ENCODE measurements at places on chromosomes 6 and 20.
A peak's percentile ranks its signal among the peaks of the same experiment; 100 is the strongest.

- DNase-seq = no peak
These were observed 511.7 kb upstream of the NOX3 start for GRCh38 chr6:155967322-155967721.

DNA sequence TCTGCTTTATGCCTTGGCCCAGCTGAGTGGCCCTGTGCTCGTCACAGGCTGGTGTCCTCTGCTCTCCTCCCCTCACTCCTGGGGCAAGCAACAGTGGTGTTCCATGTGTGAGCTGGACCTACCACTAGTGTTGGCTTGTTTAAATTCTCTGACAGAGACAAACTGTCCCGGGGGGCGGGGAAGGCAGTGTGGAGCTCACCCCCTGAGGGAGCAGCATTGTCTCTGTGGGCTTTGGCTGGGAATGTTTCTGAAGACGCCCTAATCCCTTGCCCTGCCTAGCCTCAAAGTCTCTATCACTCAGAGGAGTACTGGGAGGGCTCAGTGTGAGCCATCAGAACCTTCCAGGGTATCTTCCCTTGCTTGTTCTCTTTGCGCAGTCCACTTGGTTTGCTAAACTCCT is 5.2 kb upstream of the VEGFA start:
- DNase-seq = no peak

GRCh38 chr6:1364791-1365190 is 24.6 kb upstream of the FOXF2 start:
- DNase-seq = no peak

DNA sequence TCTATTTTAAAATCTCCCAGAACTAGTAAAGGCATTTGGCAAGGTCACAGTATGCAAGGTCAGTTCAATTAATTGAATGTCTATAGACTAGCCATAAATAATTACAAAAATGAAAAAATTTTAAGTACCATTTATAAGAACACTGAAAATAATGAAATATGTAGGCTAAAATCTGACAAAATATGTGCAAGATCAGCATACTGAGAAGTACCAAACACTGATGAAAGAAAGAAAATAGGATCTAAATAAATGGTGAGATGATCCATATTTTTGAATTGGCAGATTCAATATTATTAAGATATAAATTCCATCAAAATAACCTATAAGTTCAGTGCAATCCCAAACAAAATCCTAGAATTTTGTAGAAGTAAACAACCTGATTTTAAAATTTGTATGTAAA is 28.0 kb upstream of the NELFCD start:
- no peak for DNase-seq

DNA sequence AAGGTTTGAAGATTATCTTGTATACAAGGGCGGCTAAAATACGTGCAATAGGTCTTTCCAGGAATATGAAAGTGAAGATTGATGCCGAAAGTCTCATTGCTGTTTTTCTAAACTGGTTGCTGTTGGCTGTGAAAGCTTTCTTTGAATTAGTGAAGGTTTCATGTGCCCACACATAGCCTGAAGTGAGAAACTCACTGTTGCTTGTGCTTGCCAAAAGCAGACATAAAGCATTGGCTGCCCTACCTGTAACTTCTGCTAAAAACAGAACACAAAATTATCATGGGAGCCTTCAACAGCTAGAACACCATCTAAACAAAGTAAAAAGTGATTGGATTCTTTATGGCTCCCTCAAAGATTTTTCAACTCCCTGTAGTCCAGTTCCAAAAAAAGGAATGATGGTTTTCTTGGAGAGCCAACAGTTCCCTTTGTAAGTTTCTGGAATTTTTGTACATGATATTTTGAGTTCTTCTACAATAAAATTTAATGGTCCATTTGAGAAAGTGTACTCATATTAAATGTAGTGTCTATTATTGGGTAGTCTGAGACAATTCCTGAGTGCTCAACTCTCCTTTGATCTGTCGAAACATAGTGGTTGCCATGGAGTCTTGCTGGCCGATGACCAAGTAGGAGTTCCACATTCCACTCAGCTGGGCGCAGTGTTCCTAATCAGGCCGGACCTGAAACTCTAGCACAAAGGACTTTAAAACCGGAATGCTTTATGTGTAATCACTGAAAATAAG is 68.5 kb downstream of the PLEKHG1 start:
- peak; percentile 42 for DNase-seq

DNA sequence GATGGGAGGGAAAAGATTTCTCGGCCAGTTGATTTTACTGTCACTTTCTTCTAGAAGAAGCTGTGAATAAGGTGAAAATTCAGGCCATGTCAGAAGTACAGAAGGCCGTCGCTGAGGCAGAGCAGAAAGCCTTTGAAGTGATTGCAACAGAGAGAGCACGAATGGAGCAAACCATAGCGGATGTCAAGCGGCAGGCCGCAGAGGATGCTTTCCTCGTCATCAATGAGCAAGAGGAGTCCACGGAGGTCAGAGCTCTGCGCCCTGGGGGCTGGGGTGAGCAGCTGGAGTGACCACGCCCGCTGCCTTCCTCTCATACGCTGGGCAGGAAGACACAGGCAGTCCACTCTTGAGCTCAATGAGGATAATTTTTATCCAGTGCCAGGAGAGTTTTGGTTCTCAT is 21.8 kb upstream of the C20orf144 start:
- DNase-seq = no peak

DNA sequence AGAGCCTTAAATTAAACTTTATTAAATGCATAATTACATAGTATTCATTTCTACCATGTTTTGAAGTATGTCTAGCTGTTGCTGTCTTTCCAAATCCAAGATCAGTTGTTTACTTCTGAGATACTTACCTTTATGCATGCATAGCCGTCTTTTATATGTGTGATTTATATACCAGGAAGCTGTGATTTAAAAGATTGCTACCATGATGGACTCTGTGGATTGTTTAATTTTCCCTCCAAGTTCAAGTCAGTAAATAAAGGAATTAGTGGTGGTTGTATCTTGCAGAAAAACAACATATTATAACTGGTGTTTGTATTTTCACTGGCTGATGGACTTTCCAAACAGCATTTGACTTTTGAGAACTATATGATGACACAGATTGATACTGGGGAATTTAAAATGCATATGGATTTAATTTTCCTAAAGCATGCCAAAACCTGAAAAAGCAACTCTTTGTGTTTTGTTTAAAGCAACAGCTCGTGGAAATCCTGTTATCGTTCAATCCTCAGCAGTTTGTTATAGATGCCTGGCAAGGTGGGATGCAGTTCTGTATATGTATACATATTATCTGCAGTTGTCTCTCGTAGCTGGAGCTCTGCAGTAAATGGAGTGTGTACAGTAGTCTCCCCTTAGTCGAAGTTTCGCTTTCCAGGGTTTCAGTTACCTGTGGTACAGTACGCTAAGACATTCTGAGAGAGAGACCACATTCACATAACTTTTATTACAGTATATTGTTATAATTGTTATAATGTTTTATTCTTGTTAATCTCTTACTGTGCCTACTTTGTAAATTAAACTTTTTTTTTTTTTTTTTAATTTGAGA is 77.1 kb downstream of the CBFA2T2 start:
- DNase-seq = no peak

- DNase-seq = no peak
These were observed 21.9 kb downstream of the TBXT start for GRCh38 chr6:166145751-166146150.

GRCh38 chr6:37134036-37134395 is 35.9 kb upstream of the PIM1 start:
- no peak for DNase-seq

DNA sequence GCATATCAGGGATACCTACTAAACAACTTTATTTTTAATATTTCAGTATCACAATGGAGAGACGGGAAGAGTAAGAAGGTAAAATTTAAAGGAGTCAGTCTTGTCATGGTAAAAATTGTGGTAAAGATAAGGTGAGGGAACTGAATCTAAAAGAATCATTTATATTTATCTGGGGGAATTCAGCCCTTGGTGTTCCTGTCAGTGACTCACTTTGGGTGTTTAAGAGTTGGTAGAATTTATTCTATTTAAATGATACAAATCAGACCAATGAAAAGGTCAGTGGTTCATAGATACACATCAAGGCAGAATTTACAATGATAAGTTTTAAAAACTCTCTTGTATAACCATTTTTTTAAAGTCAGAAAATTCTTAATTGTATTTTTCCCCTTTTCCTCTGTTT is 164.4 kb downstream of the CDKAL1 start:
- DNase-seq = no peak

DNA sequence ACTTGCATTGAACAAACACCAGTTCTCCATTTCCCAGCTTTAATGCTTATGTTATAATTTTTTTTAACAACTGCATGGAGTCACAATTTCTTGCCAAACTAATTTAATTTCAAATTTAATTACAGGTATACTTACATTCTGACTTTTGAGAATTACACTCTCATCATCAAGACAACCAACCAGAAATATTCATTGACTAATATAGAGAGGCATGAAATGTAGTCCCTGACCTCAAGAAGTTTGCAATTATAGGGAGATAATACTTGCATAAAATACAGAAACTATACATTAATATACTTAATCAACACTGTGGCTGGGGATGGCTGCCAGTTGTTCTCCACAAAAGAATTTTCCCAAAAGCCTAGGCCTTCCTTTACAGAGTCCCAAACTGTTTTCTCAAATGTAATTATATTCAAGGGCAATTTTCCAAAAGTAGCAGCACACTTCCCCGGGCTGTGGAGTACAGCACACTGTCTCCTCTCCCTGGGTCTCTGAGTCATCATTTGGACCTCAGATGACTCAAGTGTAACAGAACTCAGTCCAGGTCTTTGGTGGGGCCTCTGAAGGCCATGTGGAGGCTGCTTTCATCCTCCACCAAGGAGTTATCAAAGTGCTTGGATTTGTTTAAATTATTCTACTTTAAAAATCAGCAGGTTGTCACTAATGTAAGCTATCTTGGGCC is 114.1 kb downstream of the KIF16B start:
- DNase-seq = no peak

DNA sequence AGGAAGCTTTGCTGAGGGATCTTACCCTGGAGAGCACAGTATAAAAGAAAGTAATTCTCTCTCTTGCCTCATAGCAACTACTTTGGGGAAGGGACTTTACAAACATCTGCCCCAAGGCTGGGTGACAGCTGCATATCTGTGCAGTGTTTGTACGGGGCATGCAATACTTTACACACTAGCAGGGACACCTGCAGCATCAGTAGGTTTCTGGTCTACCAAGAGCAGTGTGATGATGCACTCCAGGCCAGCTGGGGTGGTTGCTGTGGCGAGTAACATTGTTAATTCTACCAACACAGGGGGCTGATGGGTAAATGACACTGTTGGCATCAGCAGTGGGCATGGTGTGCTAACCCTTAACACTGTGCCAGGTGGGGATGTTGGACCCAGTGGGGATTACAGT is 48.0 kb downstream of the ADTRP start:
- no peak for DNase-seq

DNA sequence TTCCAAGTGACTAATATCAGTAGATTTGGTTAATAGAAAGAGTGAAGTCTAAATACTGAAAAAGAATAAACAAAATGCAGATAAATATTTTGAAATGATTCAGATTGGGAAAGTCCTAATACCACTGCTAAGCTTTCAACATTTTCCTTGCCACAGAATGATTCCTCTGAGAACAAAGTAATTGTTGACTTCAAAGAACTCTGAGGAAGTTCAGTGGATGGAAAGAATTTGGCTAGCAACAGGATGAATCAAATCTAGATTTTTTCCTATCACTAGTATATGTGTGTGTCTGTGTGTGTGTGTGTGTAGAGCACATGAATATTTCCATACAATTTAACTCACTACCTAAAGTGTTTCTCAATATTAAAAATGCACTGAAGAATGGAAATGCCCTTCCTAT is 107.9 kb upstream of the PREP start:
- DNase-seq = no peak

GRCh38 chr6:108169464-108170331 is 3.9 kb downstream of the NR2E1 start:
- DNase-seq = no peak

DNA sequence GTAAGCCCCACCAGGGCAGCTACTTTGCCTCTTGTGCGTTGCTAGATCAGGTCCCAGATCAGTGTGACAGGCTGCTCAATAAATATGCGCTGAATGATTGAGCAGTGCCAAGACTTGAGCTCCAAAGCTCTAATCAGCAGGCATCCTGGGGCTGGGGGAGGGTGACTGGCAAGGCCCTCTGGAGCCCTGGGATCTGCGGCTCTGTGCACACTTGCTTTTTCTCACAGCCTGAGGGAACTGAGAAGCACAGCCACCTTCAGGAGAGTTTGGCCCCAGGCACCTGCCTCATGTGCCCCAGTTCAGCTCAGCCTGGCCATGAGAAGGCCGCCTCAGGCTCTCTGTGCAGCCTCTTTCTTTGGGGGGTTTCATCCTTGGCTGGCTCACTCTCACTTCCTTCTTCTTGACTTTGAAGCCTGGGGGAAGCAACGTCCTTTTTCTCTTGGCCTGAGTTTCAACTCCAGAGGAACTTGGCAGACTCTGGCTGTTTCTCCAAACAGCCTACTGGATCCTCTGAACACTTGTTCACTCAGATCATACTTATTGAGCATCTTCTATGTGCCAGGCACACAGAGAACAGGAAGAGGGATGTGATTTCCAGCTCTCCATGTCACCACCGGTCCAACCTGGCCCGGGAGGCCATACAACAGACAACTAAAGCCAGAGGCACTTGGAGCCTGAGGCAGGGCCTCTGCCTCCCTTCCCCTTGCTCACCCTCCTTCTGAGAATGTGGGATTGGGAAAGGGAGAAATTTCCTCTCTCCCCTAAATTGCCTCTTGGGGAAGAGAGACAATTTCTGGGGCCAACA is 114.0 kb downstream of the VEGFA start:
- DNase-seq = no peak

GRCh38 chr20:1341561-1342265 is 12.8 kb upstream of the SDCBP2 start:
- no peak for DNase-seq

- no peak for DNase-seq
These were observed 46.8 kb upstream of the SIRPA start for GRCh38 chr20:1848373-1848772.

GRCh38 chr6:43180985-43181384 is 1.0 kb upstream of the CUL9 start:
- no peak for DNase-seq

DNA sequence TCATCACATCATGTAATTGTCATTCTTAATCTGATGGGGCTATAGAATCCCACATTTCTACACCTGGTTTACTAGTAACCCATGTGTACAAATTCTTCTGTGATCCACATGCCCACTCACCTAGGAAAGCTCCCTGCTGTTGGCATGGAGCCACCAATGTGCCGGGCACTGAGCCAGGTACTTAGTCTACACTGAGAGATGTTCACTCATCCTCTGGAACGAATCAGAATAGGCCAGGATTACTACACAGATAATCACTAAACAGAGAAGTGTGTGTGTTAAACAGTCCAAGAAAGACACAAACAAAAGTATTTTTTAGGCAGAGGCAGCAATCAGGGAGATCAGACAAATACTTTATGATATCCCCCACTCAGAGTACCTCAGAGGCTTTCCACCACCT is 193.2 kb upstream of the VGLL2 start:
- DNase-seq = no peak

DNA sequence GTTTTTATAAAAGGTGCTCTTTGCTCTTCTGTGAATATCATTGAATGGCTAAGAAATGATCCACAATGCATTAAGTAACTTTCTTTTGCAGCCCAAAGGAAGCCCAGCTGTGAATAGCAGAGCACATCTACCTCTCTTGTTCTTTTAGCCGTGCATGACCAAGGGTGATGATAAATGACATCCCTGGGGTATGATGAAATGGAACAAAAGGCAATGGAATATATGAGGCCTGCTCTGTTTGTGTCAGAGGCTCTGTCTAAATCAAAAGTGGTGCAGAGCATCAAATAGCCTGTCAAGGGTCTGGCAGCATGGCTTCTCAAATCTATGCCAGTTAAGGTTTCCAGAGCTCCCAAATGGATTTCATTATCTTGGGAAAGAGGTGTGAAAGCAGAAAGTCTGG is 362.6 kb upstream of the RNF217 start:
- no peak for DNase-seq

GRCh38 chr20:57856658-57857057 is 146.8 kb upstream of the PMEPA1 start:
- DNase-seq = no peak

Measured in posterior cingulate gyrus (tissue), 11 donors.